ENCODE measurements at places on chromosomes 13 and 19.

DNA sequence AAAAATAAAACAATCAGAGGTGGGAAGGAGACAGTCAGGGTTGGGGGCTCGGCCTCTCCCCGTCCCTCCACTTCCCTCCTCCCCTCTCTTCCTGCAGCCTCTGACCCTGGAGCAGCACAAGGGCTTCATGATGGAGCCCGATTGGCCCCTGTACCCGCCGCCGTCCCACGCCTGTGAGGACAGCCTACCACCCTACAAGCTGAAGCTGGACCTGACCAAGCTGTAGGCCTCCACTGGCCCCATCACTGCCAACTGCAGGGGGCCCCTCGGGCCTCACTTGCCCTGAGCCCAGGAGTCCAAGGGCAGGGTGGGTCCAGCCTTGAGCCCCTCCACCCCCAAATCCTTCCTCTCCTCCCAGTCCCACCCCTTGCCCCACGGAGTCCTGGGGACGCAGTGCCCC lies 7.6 kb downstream of the TMEM59L start:
- no peak for DNase-seq

GRCh38 chr13:114099918-114100445 lies 32.4 kb downstream of the RASA3 start:
- no peak for DNase-seq

DNA sequence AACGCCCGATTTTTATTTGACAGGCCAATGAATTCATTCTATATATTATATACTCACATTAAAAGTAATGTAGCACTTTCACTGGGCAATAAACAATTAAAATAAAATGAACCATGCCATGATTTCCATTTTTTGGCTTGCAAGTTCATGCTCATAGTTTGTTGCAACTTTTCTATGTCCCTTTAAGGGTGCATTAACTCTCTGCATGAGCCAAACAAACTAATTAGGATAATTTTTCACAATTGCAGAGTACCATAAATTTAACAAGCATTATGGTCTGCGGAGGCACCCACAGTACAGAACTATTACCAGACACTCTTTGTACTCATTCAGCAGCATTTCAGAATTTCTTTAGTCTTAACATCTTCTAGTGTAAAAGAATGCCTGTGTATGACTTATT lies 1.4 kb downstream of the LHFPL6 start:
- no peak for DNase-seq

DNA sequence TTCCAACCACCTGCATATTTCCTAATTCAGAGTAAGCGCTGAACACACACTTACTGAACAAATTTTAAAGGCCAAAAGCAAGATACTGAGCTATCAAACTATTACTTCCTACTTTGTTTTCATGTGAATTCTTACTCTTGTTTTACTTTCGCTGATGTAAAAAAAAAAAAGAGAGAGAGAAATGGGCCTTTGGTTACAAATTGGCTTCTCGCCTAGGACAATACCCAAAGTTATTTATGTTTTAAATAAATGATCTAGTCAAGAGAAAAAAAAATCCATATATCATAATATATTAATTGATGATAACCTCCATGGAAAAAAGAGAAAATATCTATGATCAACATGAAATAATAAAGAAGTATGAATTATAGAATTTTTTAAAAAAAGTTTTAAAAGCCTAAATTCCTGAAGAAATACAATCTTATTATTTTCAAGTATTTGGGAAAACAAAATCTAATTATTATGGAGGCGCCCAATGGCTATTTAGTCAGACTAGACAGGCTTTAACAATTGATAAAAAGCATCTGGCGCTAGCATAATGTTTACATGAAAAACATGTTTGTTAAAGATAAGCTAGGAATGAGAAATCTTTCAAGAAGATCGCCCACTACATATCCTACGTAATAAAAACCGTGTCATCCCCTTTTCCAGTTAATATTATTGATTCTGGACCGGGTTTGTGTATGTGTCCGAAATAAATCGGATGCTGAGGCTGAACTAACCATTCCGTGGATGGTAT lies 9.0 kb downstream of the COL4A1 start:
- DNase-seq: no peak

- no peak for DNase-seq
These were observed 22.5 kb upstream of the NDFIP2 start for GRCh38 chr13:79458436-79458835.

DNA sequence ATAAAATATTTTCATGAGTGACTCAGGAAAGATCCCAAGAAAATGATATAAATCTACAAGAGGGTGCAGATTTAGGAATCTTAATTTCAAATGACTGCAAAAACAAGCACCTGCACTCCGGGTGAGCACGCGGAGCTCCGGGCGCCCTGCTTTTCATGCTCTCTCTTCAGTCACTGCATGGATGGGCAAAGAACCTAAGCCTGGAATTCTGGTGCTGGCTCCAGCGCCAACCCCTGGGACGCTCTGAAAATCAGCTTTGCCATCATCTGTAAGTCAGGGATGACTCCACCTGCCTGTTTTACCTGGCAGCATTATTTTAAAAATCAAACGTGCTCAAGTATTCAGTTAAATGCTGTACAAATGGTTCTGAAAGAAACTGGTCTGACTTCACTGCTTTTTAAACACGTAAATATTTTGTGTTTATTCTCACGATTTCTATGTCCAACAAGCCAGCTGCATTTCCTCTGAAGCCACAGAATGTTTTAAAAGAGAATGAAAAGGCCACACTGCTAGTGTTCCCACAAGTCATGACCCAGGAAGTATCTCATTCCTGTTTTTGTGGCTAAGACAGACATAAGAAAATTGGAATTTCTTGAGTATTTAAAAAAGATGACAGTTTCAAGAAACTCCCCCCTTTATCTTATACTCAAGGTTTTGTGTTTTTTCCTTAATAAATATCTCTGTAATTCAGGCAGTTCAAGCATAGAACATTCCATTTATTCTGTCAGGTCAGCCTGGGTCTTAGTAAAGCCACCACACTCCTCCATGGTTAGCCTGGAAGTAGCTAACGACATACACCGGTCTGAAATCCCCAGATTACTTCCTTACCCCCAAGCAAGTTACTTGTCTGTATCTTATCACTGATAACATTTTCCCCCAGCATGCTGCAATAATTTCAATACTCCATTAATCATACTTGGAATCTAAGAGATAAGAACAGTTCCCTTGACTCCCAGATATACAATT lies 81.1 kb downstream of the COL4A1 start:
- no peak for DNase-seq

DNA sequence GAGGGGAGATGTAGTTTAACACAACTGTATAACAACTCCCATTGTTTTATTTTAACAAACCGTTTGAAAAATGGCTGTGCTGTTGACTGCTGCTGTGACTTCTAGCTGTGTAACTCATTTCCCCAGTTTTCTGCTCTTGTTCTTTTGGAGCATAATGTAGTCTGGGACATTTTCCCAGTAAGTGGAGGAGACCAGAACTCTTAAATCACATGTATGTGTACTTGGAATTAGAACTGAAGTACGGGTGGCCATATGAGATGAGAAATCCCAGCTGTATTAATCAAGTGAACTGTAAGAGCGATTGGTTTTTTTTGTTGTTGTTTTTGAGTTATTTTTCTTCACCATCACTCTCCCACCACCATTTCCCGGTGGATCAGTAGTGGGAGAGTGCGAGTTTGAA lies 49.4 kb upstream of the RNF113B start:
- DNase-seq: no peak

GRCh38 chr13:79995334-79995733 lies 345.6 kb downstream of the SPRY2 start:
- no peak for DNase-seq

GRCh38 chr13:52838433-52839107 lies 9.9 kb downstream of the PCDH8 start:
- no peak for DNase-seq

GRCh38 chr19:35088131-35088913 lies 27.3 kb upstream of the FXYD3 start:
- no peak for DNase-seq

GRCh38 chr19:30062065-30062906 lies 120.2 kb downstream of the URI1 start:
- no peak for DNase-seq

DNA sequence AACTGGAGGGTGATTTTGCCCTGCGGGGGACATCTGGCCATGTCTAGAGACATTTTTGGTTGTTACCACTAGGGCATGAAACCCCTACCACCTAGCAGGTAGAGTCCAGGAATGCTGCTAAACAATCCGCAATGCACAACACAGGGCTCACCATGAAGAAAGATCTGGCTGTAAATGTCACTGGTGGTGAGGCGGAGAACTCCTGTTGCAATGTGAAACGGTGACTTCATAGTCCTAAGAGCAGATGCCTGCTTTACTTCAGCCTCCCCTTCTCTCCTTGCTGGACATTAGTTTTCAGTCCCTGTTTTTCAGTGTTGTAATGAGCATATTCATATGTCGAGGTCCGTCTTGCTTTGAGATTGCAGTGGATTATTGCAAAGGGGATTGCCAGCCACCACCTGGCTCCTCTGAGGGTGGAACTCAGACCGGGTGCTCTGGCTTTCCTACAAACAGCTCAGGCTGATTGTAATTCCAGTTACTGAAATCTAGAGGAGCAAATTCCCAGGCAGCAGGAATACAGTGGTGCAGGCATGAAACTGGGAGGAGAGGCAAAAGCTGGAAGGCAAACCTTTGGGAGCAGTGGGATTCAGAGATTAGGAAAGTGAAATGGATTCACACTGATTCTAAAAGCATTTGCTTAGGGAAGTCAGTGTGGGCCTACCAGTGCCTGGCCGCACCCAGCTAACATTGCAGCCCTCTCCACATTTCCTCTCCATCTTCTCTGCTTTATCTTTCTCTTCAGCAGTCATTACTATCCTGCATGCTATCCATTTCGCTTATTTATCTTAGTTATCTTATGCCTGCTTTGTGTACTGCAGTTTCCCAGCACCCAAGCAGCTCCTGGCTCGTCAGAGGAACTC lies 76.1 kb upstream of the PCDH8 start:
- no peak for DNase-seq

GRCh38 chr19:5083547-5083965 lies 114.6 kb downstream of the KDM4B start:
- DNase-seq: no peak

GRCh38 chr13:24938966-24939365 lies 157.0 kb upstream of the PABPC3 start:
- no peak for DNase-seq

DNA sequence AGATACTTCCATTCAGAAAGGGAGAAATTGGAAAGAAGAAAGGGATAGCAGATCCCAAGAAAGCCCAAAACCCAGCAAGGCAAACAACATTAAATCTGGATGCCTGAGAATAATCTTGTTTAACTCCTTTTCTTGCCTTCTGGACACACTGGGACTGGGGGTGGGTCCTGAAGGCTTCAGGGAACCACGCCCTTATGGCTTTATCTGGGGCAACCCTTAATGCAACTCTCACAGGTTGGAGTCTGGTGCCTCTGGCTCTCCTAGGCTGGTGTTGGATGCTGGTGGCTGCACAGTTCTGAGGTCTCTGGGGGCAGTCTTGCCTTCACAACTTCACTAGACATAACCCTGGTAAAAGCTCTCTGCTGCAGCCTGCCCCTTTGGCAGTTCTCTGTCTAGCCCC lies 27.9 kb downstream of the PAN3 start:
- DNase-seq: no peak

DNA sequence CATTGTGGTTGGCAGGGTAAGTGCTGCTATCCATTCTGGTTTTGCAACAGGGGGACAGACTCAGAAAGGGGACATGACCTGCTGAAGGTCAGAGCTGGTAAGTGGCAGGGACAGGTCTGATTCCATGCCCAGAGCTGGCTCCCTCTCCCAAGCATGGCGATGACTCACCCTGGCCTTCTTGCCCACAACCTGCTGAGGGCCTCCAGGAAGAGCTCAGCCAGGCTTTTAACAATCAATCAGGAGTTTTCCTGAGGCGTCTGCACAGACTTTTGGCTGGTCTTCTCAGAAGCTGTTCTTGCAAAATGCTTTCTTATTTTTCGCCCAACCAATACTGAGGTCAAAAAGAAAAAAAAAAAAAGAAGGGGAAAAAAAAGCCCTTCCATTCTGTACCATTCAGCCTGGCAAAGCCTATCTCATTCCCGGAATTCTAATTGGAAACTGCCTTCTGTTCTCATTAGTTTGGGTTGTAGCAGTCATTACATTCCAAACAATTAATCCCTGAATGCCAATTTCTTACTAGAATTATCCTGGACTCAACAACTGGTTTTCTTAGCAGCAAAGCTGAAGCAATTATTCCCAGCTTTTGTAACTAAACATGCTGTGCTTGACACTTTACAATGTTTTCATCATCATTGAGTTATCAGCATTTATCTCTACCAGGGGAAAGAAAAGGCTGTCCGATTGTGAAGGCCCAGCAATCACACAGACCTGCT lies 17.7 kb downstream of the SIAH3 start:
- DNase-seq: no peak

- no peak for DNase-seq
These were observed 36.6 kb downstream of the MYH14 start for GRCh38 chr19:50239921-50240590.

DNA sequence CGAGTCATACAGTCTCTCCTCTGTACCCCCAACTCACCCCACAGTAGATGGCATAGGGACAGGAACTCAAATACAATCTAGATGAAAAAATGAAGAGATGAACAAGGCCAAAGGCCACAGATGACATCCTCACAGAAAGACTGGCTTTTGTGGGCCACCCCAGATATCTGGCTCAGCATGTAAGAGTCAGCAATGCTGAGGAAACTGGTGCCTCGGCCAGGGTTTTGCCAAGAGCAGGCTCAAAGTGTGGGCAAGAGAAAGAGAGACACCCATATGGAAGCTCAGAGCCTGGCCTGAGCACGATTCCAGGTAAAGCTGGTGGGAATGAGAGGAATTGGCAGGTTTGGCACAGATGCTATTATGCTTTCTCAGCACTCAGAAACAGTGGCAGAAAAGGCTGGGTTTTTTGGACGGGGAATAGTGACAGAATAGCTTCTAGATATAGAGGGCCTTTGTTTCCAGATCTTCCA lies 460.6 kb downstream of the FOXO1 start:
- DNase-seq: no peak

DNA sequence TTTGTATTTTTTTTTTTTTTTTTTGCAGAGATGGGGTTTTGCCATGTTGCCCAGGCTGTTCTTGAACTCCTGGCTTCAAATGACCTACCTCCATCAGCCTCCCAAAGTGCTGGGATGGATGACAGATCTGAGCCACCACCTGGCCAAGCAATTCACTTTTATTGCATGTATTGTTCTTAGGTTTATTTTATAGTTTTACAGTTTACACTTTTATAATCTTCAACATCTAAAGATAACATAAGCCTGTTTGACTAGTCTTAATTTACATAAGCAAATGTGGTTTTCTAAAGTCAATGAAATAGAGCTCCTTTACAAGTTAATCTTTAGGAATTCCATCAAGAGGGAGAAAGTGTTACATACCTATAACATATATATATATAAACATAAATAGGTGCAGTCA lies 9.5 kb upstream of the MPV17L2 start:
- DNase-seq: no peak

GRCh38 chr19:4264812-4265211 lies 14.3 kb upstream of the SHD start:
- DNase-seq: no peak
